ENCODE measurements at places on chromosomes 7 and 10. TPM values are rescaled to one million over a fixed set of nuclear protein-coding genes. Genes with fewer than 3 reads are reported as not detected.

GLI3 gene
- 4.5 TPM for total RNA-seq

CALHM1 gene
- not detected for total RNA-seq

PPP1R9A gene
- 86.0 TPM for total RNA-seq

ITIH5 gene
- total RNA-seq, result 2.4 TPM

CRHR2 gene
- not detected for total RNA-seq

C1GALT1 gene
- 217 TPM for total RNA-seq

LIPF gene
- 1.1 TPM for total RNA-seq

BICC1 gene
- 9.2 TPM for total RNA-seq

CAMK1D gene
- 3.6 TPM for total RNA-seq

OR2A1 gene
- not detected for total RNA-seq

GIMAP7 gene
- total RNA-seq, result 24.8 TPM

RPP30 gene
- total RNA-seq, result 26.5 TPM

All from adrenal gland (tissue), 19 donors.